Left ventricle myocardium inferior (tissue), 1 donor: ENCODE measurements at places on chromosomes 3 and 15. TPM values are rescaled to one million over a fixed set of nuclear protein-coding genes. Genes with fewer than 3 reads are reported as not detected.
A peak's percentile ranks its signal among the peaks of the same experiment; 100 is the strongest.

Gene HIGD2B
- not detected for total RNA-seq

Gene TGM5
- not detected for total RNA-seq

Gene UBAP1L
- total RNA-seq, result 1.8 TPM

Gene SERPINI2
- 0.41 TPM for total RNA-seq

Gene ARPC4
- total RNA-seq, result 52.9 TPM

Gene ADGRG7
- not detected for total RNA-seq

Gene AP3B2
- 0.80 TPM for total RNA-seq

Gene SLC7A14
- not detected for total RNA-seq

Gene C2CD4B
- total RNA-seq, result 1.9 TPM

Gene CPEB1
- 1.6 TPM for total RNA-seq

Gene GP9
- not detected for total RNA-seq

Gene SPINK8
- total RNA-seq, result not detected

Gene C3orf85
- total RNA-seq, result not detected

Gene SMCO1
- total RNA-seq, result 73.0 TPM

Gene IL5RA
- not detected for total RNA-seq

Gene ACAN
- not detected for total RNA-seq

Gene CDHR4
- total RNA-seq, result not detected

Gene MDFIC2
- not detected for total RNA-seq

Gene CFAP100
- total RNA-seq, result not detected

DNA sequence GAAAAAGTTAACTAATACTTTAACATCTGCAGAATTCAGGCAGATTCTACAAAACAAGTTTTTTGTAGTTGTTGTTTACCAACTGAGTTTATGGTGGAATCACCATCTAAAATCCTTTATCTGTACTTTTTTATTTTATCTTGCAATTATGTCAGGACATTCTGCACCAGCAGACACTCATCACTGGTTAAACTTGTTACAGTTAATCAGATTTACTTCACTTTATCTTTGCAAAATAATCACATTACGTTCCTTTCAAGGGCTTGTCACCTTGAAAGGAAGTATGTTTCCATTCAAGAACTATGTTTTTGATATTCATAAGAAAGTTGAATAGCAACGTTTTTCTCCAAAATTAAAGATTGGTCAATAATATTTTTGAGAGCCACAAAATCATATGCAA, 796.6 kb upstream of the ROBO1 start:
- DNase-seq, result no peak

- DNase-seq, result no peak
These were observed 94.7 kb downstream of the PDZRN3 start for GRCh38 chr3:73530022-73530396.

- no peak for DNase-seq
These were observed 19.7 kb upstream of the TCAIM start for GRCh38 chr3:44318891-44319311.

DNA sequence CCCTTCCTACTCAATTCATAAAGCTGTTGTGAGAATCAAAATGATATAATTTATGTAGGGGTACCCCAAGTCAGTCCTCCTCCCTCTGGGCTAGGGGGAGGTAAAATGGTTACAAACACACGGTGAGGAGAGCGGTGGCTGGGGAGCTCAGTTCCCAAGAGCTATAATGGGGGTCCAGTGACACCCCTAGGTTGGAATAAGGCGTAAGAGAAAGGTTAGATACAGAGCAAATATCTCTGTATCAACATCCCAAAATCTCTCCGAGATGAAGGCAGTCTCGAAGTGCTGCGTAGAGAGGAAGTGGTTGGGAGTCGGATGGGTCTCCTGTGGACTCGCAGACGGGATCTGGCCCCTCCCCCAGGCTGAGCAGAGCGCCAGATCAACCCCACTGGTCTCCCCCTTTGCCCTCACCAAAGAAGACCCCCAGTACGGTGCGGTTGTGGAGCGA, 1.8 kb downstream of the DUOX2 start:
- DNase-seq, result no peak

DNA sequence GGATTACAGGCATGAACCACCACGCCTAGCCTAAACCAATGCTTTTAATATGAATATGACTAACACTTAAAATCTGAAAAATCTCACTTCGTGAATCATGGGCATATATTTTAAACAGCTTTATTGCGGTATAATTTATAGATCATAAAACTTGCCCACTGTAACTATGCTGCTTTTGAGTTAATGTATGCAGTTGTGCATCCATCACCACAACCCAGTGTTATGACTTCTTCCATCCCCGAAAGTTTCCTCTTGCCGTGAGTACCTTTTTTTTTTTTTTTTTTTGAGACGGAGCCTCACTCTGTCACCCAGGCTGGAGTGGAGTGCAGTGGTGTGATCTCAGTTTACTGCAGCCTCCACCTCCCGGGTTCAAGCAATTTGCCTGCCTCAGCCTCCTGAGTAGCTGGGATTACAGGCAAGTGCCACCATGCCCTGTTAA, 7.1 kb downstream of the KAT2B start:
- DNase-seq, result no peak

- no peak for DNase-seq
These were observed 399.7 kb upstream of the NR2F2 start for GRCh38 chr15:95930659-95931375.

GRCh38 chr3:172447611-172448579, at the start of gene GHSR:
GHSR (minus strand) TSS chr3:172448456; CDS start chr3:172448413, 43 bp downstream.
- DNase-seq, result no peak

GRCh38 chr3:187068787-187069186, 70.5 kb downstream of the RPL39L start:
- no peak for DNase-seq

DNA sequence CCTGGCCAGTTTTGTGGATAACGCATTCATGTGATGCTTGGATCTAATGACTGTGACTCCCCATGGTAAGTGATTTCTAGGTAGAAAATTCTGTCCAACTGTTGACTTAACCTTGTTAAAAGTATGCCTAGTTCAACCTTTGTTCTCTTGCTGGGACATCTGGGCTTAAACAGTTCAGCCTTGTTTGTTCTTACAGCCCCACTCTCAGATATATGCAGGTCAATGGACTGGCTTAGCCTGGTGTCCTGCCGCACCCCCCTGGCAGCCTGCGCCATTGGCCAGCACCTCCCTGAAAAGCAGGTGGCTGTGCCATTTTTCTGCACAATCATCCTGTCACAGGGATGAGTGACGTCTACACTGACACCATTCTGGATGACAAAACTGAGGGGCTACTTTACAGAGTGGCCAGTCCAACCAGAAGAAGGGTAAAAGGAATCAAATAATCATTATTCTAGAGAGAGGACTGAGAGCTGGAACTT, 244.7 kb upstream of the ONECUT1 start:
- no peak for DNase-seq

DNA sequence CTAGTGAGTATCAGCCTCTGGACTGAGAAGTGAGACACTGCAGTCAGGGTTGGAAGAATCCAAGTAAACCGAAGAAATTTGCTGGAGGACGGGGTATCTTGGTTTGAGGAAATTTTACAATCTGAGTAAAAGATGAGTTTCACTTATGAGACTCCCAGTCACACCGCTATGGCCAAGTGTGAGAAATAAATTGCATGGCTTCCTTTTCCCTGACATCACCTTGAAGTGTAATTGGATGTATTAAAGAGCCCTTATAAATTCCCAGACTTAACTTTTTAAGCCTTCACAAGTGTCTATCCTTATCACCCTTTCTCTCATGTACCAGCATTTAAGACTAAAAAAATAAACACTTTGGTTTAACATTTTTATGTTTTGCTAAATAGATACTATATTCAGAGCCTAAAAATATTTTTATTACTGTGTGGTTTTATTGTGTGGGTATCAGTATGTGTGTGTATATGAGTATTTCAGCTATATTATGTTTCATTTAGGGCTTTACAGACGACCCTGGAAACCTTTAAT, 23.8 kb downstream of the USP3 start:
- no peak for DNase-seq

- no peak for DNase-seq
These were observed 4.3 kb downstream of the BTBD1 start for GRCh38 chr15:83062768-83063180.

- no peak for DNase-seq
These were observed 172.2 kb downstream of the LPP start for GRCh38 chr3:188326111-188326510.

- no peak for DNase-seq
These were observed 122.9 kb downstream of the RFTN1 start for GRCh38 chr3:16390581-16390980.

GRCh38 chr3:142976621-142977398, 13.3 kb upstream of the PAQR9 start:
- peak; percentile 90 for DNase-seq

DNA sequence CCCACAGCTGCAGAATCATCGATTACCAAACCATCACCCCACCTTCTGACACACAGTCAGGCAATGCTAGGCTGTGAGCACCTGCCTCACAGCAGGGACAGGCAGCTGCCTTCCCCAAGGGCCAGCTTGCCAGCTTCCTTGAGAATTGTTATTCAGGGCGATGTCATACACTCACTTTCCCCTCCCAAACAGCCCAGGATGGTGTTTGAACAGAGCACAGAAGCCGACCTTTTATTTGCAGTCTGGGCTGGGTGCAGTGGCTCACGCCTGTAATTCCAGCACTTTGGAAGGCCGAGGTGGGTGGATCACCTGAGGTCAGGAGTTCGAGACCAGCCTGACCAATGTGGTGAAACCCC, 84.5 kb upstream of the HERC1 start:
- DNase-seq, result no peak

GRCh38 chr3:48595526-48596121, 495 bp upstream of the COL7A1 start:
- DNase-seq, result no peak

DNA sequence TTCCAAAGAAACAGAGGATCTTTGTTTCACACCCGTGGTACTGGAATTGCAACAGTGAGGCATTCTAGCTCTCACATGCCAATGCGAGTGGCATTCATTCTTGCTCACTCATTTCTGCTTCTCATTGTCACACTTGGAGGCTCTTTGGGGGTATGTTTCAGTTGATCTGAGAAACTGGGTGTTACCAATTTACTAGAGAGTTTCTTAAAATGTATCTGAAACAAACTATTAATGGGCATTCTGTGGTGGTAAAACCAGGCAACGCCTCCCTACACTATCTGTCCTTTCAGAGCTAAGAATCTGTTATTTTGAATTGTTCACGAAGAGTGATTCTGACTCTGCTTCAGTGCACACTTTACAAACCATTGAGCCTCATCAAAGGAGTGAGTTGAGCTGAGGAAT, 140.6 kb upstream of the BHLHE40 start:
- no peak for DNase-seq

DNA sequence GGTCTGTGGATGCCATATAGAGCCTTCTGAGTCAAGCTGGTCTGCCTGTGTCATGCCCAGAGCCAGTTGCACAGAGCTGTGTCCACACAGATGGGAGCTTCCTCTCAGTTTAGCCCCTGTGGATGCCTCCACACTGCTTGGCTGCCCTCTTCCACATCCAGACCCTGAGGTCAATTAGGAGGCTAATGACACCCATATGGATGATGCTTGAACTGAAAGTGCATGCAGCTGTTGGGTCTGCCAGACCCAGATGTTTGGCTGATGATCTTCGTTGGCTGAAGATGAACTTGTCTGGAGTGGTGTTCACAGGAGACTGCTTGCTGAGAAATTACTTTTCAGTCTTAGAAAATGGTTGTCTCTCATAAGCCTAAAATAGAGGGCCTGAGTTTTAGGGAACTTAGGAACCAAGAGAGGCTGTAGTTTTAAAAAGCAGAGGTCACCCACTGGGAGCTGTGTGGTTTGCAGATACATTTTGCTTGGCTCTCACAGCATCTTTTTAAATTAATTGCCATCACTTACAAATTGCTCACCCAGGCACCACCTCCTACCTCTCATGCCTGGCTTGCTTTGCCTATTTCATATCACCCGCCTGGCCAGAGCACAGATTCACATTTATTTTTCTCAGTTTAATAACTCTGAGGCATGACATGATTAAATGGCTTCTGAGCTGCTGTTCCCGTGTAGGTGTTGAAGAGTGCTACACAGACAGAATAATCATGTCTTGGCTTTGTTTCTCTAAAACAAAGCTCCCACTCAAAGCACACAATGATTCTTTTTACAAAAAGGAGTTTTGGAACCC, 176.1 kb downstream of the MINAR1 start:
- DNase-seq, result no peak

DNA sequence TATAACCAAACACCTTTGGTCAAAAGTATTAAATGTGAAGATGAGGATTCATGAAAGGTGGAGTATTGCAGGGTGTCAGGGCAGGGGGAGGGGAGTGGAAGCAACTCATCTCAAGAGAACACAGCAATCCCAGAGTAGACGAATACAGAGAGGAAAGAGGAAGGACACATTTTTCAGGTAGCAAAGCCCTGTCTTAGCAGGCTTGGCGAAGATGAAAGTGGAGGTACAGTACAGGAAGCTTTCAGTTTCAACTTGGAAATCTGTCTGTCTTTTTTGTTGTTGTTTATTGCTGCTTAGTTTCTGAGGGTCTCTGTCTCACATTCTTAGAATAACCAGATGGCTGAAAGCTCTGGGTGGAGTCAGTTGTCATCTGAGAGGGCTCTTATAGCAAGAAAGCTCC, 80.8 kb upstream of the GPR149 start:
- DNase-seq, result no peak

GRCh38 chr15:70793694-70794093, 30.3 kb upstream of the UACA start:
- DNase-seq, result no peak

DNA sequence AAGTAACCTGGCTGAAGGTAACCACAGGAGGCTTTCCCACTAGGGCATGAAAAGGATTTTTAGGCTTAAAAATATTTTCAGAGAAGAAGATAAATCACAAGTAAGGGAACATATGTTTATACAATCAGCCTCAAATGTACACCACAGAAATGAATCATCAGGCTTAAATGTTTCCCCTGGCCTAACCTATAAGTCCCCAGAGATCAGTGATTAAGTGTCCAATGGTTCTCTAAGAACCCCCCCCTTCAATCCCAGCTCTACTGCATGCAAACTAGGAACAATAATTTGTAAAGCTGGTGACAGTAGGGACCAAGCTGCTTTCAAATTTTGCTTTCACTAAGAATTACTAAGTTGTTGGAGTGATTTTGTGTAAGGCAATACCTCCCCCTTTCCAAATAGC, 431.6 kb upstream of the LMCD1 start:
- DNase-seq, result no peak

DNA sequence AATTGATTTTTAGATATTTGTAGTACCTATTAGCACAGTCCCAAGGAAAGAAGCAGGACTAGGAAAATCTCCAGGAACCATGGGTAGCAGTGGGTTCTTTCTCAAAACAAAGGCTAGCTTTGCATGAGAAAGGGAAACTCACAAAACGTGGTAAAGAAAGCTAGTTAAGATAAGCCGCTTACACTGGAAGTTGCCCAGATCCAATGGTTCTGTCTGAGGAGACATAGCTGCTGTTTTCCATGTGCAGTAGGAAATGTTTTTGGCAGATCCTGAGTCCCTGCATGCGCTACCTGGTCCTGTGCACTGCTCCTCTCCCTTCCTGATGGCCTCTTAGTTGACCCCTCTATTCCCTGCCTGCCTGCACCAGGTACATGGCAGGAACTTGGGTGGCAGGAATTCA, 60.4 kb downstream of the TFG start:
- no peak for DNase-seq
